NCI-H524 treated with DMSO at 0.1 percent for 48 hours (cell line): ENCODE measurements at places on chromosomes 2 and 18.

- DNase-seq = no peak
Observed at GRCh38 chr2:183000846-183001245, 37.4 kb downstream of the NCKAP1 start.

GRCh38 chr2:37441055-37441454 is 96.6 kb downstream of the QPCT start:
- DNase-seq = no peak

DNA sequence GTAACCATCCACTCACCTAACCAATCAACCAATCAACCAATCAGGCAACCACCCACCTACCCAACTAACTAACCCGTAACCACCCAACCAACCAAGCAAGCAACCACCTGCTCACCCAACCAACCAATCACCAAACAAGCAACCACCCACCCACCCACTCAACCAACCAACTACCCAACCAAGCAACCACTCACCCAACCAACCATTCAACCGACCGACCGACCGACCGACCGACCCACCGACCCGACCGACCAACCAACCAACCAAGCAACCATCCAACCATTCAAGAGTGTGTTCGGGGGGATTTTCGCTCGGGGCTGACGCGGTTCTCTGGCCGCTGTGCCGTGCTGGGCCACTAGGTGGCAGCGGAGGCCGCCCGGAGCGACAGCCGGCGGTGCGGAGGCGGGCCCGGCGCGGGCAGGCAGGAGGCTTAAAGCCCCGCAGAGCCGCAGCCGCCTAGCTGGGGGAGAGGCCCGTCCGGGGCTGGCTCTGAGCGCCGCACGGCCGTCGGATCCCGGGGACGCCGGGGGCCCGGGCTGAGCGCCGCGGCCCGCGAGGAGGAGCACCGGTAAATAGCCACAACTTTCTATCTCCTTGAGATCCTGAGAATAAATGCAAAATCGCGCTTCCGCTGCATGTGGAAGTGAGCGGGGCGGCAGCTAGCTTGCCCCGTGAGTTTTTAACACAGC is at the start of gene MC5R:
Gene MC5R (plus strand): TSS at position 443 of the 689 bp plus-strand sequence. CDS start 1,617 bp downstream, outside the sequence.
- no peak for DNase-seq

- DNase-seq = no peak
Observed at GRCh38 chr18:48230467-48231113, 178.6 kb downstream of the ZBTB7C start.

DNA sequence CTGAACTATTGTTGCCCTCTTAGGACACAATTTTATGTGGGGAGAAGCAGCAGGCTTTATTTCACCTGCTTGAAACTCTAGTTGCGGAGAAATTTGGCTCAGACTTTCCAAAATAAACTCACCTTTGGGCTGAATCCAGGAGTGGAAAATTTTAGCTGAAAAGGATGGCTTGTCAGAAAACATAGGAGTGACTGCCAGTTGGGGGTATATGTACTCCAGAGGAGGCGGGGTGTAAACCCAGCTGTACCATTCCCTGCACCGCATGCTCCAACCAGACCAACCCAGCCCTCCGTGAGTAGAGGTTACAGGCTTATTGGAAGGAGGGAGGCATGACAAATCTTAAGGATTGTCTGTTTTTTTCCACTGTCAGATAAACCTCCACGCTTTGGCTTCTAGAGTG is 53.8 kb downstream of the PRKCE start:
- no peak for DNase-seq

DNA sequence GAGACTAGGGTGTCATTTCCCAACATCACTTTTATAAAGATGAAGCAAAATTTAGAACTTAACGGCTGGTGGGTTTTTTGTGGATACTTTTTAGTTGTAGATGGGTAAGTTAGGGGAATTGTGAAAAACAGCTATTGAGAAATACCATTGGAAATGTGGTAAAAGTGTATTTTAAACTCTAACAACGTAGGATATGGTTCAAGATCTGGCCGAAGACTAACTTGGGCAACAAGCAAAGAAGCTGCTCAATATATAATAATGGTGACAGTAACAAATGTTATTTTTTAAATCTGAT is 1.6 kb downstream of the DNAH7 start:
- DNase-seq = no peak

GRCh38 chr2:26860211-26860850 is 12.4 kb downstream of the DPYSL5 start:
- DNase-seq = no peak

DNA sequence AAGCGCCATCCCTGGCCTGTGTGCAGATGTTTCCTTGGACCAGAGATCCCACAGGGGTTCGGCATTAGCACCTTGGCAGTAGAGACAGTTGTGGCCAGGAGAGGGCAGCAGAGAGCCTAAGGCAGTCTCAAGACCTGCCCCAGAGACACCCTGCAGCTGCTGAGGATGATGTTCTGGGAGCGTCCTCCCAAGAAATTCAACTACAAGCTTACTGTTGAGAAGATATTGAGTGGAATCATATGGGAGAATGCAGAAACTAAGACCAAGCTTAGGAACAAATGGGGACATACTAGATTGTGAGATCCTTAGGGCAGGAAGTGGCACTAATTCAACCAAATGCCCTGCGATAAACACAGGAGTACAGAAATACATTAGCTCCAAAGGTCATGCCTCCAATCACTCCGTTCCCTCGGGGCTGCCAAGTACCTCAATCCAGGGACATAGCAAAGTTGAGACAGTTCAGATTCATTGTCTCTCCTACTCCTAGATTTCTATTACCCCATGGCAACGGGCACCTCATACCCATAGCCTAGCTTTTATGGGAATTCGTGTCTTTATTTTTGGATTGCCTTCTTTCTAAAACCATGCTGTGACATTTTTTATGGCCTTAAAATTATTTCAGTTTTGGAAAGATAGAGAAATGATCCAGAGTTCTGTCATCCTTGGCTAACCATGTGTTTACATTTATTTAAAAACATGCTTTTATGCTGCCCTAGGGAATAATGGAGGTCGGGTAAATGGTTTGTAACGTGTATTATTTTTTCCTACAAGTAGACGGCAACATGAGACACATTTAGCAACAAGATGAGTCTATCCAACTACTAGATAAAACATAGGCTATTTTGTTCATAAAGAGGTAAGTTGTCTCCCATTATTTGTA is 2.2 kb upstream of the ERMN start:
- peak; percentile 46 for DNase-seq

- no peak for DNase-seq
Observed at GRCh38 chr2:72137498-72138010, 10.1 kb downstream of the CYP26B1 start.

DNA sequence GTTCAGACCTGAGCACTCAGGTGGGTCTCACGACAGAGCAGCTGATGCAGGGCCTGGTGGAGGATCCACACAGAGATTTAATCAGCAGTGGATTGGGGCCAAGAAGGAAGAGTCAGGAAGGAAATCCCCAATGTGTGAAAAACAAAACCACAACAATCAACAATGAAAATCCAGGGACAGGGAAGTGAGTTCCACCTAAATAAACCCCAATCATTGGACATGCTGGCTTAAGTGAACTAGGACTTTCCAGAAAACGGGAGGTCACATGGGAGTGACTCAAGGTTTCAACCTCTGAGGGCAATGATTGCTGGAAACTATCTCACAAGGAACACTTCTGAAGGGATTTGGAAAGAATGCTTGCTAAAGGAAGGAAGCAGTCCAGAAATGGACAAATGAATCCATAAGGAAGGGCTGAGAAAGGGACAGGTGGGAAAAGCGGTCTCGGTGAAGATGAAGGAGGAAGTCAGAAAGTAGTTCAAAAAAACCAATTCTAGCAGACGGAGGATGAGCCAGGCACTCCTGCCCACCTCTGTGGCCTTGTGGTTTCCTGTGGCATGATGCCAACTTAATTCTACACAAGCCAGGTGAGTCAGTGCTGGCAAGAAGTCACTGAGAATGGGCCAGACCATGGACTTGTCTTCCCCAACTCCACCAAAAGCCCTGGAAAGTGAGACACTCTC is 15.4 kb upstream of the XDH start:
- no peak for DNase-seq

GRCh38 chr2:133389569-133389968 is 178.7 kb downstream of the NCKAP5 start:
- no peak for DNase-seq

- DNase-seq = no peak
Observed at GRCh38 chr2:53987336-53987921, 16.6 kb upstream of the PSME4 start.

GRCh38 chr18:41751161-41751560 is 203.9 kb upstream of the PIK3C3 start:
- no peak for DNase-seq

GRCh38 chr2:220356076-220356475 is 728.6 kb downstream of the SLC4A3 start:
- no peak for DNase-seq

- no peak for DNase-seq
Observed at GRCh38 chr2:129623783-129624182, 355.7 kb upstream of the RAB6C start.

DNA sequence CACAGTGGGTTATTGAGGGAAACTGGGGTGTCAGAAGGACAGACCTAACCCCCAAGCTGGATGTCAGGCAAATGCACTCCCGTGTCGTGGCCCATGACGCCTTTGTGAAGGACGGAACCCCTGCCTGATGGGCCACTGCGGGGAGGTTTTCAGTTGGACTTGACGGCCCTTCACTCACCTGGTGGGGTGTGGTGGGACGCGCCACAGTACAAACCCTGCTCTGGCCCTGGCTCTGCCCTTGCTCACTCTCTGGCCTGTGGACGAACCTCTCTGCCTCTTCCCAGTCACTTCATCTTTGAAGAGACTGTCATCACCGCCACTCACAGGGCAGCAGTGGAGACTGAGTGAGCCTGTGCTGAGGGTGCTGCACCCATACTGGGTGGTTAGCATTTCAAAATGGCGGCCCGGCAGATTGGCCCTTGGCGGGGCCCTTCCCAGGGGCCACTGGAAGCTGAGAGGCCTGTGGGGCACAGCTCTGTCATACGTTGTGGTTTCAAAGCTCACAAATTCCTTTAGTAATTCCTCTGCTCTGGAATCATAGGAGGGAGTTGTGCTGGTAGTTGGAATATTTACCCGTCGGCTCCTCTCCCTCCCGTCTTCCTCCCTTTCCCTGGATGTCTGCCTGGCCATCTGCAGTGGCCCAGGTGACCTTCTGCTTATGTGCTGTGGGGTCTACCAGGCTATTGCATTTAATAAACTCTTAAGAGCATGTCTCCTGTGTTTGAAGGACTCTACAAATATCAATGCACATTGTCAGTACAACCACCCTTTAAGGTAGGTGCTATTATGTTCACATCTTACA is 200.6 kb downstream of the CTIF start:
- no peak for DNase-seq

DNA sequence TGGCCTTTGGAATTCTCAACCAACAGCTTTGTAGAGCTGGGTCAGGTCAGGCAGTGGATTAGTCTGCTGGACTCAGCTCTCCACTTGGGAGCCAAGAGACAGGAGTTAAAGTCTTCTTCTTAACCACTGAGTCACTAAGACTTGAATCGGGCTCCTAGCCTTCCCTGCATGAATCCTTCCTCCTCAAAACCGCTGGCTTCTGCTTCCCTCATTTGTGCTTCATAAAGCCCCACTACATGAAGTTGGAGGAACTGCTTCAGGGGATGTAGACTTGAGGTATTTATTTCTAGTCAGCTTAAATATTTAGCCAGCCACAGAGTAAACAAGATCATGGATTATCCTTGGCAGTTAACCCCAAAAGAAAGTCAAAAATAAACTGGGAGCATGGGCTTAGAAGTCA is 536.3 kb upstream of the TNP1 start:
- DNase-seq = no peak

DNA sequence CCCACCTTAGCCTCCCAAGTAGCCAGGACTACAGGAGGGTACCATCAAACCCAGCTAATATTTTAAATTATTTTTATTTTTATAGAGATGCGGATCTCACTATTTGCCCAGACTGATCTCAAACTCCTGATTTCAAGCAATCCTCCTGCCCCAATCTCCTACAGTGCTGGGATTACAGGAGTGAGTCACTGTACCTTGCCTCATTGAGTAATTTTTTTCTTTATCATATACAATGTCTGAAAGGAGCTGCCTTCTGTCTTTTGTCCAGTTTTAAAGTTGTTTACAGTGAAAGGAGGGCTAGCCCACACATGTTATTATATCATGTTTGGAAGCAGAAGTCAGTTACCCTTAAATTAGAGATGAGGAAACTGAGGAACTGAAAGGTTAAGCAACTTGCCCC is 32.5 kb downstream of the PRKRA start:
- no peak for DNase-seq

DNA sequence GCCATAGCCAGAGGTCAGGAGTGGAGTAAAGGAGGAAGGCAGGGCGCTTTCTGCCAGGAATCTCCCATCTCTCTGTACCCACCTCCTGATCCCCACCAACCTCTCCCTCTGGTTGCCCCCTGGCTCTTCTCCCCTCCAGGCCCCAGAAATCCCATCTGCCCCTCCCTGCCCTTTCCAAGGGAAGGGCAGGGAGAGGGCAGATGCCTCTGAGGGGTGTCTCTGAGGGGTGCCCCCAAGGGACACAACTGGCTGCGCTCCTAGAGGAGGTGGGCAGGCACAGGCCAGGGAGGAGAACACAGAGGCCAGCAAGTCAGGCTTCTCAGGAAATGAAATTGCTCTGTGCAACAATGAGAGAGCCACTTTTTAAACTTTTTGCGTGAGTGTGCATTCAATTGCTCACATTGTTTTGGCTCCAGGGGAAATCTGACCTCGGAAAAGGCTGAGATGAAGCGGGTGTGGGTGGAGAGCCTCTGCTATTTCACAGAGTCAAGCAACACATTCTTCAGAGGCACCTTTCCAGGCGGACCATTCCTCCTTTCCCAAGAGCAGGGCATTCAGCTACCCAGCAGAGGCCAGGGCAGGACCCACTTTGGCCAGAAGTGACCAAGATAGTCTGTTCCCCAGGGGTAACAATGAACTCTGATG is 125.5 kb downstream of the SMAD7 start:
- no peak for DNase-seq

GRCh38 chr2:31398881-31399280 is 15.7 kb downstream of the XDH start:
- no peak for DNase-seq

DNA sequence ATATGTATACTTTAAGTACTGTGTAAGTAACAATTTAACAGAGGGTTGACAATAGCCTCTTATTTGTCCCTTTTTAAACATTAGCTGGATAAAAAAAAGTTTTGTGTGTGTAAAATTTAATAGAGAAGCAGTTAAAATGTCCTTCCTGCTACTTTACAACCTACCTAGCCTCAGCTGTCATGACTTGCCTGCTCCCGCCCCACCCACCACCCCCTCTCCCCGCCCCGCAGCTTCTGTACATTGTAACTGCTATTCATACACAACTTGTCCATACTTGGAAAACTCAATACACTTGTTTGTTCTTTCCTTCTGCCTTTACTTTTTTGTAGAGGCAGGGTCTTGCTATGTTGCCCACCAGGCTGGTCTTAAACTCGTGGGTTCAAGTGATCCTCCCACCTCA is 19.5 kb downstream of the RELCH start:
- DNase-seq = no peak

GRCh38 chr2:142286618-142287017 is 155.8 kb upstream of the LRP1B start:
- no peak for DNase-seq

DNA sequence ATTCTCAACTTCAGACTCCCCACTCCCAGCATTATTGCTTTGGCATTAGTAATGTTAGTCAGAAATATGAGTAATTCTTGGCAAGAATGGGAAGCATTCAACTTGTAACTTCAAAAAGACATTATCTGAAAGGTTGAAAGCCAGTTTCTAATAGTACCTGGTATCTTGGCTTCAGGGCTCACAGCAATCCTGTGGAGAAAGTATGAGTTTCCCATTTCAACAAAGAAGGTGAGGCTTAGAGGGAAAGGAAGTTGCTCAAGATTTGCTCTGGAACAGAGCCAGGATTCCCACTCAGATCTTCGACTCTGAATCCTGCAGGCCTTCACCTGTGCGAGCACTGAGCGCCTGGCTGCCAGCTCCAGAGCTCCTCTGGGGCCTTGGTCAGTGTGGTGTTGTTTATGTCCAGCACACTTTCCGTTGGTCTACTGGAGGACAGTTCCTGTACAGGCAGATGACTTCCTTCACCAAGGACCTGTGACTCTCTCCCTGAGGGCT is 136.1 kb downstream of the MCFD2 start:
- no peak for DNase-seq
